ENCODE measurements at places on chromosomes 5 and 9. TPM values are rescaled to one million over a fixed set of nuclear protein-coding genes. Genes with fewer than 3 reads are reported as not detected.

- H3K4me1 ChIP-seq, result no peaks in the 10 kb centered on the region
- DNase-seq, result no peak
- no peak overlapping the region for H3K4me3 ChIP-seq
- no peak overlapping the region for H3K27ac ChIP-seq
- no peaks in the 10 kb centered on the region for H3K27me3 ChIP-seq
Observed at GRCh38 chr5:25500635-25501034, 855.9 kb upstream of the CDH10 start.

GRCh38 chr5:82863266-82863665 is 213.9 kb downstream of the TMEM167A start:
- H3K27me3 ChIP-seq, result no peaks in the 10 kb centered on the region
- H3K4me3 ChIP-seq, result no peak overlapping the region
- no peak overlapping the region for H3K27ac ChIP-seq

DNA sequence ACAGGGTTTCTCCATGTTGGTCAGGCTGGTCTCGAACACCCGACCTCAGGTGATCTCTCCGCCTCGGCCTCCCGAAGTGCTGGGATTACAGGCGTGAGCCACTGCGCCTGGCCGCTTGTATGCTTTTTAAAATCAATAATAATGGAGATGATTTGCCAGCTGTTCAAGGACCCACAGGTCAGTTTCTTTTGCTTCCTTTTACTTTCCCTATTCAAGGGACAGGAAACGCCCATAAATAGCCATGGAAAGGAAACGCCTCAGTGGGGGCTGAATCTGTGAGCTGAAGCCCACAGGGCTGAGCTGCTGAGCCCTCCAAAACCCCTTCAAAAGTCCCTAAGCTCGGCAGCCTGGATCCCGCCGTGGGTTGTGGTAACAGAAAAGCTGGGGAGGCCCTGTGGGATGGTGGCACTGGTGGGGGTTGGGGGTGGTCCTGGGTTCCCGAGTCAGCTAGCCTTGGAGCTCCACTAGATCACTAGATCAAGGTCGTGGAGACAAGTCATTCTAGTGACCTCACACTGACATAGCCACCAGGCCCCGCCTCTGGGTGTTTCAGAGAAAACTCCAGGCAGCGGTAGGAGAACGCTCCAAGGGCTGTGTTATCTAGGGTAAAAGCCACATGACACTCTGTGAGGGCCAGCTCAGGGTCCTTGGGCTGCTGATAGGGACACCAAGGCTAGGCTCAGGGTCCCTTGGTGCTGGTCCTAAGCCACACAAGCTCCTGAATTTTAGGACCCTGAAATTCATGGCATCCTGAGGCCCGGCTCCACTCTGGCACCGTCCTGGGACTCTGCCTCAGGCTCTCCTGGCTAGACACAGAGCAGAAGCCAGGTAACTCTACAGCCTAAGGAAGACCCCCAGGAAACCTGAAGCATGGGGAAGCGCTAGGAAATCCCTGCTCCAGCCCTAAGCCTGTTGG is 18.0 kb upstream of the DUSP1 start:
- H3K27me3 ChIP-seq, result no peaks in the 10 kb centered on the region
- H3K36me3 ChIP-seq, result no peaks in the 10 kb centered on the region
- no peak overlapping the region for H3K4me3 ChIP-seq
- H3K4me1 ChIP-seq, result peaks cover 27% of the 10 kb centered on the region
- H3K27ac ChIP-seq, result peak overlapping the region; percentile 75
- peak; percentile 78 for DNase-seq

- no peak overlapping the region for H3K4me3 ChIP-seq
- H3K27ac ChIP-seq, result no peak overlapping the region
- H3K27me3 ChIP-seq, result no peaks in the 10 kb centered on the region
- H3K4me1 ChIP-seq, result peaks cover 18% of the 10 kb centered on the region
- no peaks in the 10 kb centered on the region for H3K36me3 ChIP-seq
- DNase-seq, result no peak
Observed at GRCh38 chr9:91814753-91815152, 135.3 kb downstream of the ROR2 start.

CYLC2 gene
- not detected for total RNA-seq

Measured in suprapubic skin (tissue), 4 donors.